ENCODE measurements at places on chromosomes 12 and 14.
A peak's percentile ranks its signal among the peaks of the same experiment; 100 is the strongest.

DNA sequence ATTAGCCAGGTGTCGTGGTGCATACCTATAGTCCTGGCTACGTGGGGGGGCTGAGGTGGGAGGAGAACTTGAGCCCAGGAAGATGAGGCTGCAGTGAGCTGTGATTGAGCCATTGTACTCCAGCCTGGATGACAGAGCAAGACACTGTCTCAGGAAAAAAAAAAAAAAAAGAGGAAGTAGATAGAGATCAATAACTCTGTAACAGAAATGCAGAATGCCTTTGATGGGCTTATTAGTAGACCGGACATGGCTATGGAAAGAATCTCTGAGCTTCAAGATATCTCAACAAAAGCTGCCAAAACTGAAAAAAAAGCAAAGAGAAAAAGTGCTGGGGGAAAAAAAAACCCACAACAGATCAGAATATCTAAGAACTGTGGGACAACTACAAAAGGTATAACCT, 37.5 kb downstream of the GPR68 start:
- no peak for DNase-seq

DNA sequence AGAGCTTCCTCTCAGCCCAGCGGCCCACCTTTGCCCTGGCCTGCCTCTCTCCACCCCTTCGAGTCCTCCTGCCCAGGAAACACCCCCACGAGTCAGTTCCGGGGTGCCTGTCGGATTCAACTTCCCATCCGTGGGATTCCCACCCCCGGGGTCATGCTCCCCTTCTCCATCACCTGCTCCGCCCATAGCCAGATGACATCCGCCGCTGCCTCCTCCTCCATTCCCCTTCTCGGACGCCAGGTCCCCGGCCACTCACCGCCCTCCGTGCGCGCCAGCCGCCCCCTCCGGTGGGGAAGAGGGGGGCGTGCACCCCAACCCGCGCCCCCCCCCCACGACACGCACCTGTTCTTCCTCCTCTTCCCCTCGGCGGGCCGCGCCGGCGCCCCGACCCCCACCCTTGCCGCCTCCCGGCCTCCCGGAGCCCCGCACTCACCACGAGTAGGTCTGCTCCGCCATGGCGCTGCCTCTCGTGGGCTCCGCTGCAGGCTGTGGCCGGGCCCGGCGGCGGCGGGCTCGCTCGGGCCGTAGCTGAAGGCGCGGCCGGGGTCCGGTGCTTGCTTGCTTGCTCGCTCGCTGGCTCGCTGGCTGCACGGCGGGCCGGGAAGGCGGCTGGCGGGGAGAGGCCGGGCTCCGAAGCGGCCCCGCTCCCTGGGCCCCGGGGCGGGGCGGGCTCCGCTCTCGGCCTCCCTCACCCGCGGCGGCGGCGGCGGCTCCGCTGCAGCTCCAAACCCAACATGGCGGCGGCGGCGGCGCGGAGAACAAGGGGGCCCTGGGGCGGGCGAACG, 554 bp downstream of the SPPL3 start:
- peak; percentile 57 for DNase-seq

GRCh38 chr14:71143381-71144290, 236.4 kb downstream of the PCNX1 start:
- DNase-seq, result no peak

DNA sequence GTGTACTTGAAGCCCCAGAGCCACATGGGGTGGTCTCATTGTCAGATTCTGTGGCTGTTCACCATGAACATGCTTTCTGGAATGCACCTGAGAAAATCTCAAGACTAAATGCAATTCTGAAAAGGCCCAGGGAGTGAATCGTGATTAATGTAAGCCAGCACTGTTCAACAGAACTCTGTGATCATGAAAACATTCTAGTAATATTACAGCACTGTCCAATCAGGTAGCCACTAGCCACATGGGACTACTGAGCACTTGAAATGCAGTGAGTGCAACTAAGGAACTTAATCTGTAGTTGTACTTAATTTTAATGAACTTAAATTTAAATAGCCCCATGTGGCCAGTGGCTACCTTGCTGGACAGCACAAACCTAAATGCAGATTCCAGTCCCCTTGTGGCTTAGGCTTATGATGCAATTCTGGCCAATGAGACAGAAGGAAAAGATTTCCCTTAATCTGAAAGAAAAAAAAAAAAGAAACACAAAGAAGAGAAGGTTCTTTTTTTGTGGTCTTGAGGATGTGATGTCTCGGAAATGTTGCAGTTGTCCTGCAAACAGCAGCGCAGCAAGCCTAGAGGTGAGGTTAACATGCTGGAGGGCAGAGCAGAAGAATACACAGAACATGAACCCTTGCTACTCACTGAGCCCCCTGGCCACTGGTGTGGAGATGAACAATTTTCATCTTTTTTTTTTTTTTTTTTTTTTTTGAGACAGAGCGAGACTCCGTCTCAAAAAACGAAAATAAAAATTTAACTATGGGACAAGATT, 48.2 kb downstream of the SPPL3 start:
- no peak for DNase-seq

- DNase-seq, result no peak
Observed at GRCh38 chr14:46432516-46432915, 219.1 kb downstream of the RPL10L start.

- no peak for DNase-seq
Observed at GRCh38 chr14:66311990-66312389, 174.2 kb upstream of the CCDC196 start.

DNA sequence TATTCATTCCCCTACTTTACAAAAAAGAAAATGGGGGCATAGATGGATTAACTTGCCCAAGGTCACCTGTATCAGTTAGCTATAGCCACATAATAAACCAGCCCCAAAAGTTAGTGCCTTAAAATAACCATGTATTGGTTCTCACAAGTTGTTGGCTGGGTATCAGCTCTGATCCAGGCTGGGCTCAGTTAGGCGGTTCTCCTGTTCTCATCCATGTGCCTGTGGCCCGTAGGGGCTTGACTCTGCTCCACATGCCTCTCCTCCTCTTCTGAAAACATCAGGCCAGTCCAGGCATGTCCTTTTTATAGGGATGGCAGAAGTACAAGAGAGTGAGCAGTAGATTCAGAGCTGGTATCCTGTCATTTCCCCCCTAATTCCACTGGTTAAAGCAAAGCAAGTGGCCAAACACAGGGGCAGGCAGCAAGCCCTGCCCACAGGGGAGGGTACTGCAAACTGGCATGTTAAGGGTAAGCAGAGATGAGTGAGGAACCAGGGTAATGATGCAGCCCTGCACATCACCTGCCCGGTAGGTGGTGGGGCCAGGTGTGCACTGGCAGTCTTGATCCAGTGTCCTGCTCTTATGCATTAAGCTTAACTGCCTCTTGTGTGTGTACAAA, 47.9 kb upstream of the TUNAR start:
- DNase-seq, result no peak

DNA sequence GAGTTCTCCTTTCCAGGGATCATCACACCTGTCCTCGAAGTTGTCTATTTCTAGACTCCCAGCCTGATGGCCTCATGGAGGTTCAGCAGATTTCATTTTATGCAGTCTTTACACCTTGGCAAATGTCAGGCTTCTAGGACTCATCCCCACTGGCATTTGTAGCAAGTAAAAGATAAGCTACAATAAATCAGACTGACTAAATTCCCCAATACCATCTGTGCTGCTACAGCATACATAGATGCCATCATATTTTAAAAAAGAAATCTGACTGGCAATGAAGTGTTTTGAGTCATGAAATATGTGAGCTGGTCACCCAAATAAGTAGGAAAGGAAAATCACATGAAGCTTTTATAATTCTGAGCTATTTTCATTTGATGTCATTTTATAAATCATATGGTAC, 55.3 kb downstream of the KCNC2 start:
- DNase-seq, result no peak

DNA sequence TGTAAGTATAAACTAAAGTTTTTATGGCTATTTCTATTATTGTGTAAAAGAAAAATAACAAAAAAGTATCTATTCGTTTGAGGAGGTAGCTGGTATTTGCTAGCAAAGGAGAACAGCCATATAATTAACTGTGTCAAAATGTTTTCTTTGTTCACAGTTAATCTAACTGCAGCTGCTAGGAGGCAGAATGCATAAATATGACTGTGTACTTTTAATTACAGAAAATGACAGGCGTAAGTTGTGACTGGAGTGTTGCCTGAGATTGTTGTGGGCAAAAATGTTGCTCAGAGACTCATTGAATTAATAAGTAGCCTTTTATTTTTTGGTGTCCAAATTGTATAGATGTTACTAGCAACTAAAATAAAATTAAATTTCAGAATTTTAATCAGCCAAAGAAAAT, 33.5 kb downstream of the PTPRO start:
- no peak for DNase-seq

DNA sequence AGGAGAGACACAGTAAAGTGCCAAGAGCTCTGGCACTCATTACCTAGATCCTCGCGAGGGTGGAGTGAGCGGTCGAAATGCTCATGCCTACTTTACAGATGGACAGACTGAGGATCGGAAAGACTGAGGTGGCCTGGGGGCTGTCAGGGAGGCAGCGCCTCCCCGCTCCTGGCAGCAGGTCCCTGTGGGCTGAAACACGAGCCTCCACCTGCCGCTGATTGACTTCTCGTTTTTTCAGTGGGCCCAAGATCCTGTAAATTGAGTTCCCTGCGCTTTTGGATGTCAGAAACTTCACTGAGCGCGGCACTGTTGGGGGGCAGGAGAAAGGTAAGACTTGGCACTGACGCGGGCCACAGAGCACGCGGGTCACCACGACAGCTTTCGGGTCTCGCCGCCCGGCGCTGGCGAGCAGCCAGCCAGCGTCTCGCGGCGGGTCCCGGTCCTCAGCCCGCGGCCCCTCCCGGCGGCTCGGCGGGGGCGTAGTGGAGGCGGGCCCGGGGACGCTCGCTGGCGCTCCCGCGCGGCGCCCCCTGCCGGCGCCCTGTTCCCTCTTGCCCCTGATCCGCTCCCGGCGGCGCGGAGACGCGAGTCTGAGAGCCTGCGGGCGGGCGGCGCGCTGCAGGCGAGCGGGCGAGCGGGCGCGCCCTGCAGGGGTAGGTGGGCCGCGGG, 552 bp upstream of the SCN8A start:
- peak; percentile 74 for DNase-seq

DNA sequence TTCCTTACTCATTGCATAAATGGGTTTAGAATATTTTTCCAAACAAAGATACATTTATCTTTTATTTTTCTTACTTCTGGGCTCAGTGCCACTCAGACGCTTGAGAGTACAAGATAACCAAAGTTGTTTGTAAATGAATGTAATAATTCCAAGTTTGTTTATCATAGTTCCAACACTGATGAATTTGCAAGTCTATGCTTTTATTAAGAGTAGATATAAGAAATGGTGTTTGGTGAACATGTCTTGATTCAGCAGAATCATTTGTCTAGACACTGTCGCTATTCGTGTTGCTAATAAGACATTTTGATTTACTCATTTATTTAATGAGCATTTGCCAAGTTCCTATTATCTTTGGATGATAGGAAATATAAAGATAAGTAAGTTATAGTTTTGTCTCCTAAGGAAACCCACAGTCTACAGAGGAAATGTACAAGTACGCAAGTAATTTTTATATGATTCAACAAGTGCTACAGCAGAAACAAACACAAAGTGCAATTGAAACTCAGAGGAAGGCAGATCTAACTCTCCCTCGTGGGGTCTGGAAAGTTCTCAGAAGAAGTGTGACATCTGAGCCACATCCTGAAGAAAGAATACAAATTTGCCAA, 132.8 kb upstream of the FSCB start:
- no peak for DNase-seq

DNA sequence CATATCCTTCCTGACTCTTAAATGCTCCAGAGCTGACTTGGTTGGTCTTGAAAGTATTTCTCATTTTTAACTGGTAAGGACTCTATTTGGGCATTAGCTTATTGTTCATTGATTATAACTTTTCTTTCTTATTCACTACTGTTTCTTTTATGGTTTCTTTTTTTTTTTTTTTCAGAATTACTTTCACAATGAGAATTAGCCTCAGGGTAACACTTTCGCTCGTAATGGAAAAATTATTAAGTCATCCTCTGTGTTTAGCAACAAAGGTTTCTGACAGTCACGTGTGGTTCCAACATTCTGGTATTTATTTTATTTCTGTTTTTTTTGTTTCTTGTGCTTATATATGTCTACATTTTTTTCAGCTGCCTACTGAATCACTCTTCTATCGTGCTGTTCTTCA, 80.0 kb downstream of the METTL25 start:
- no peak for DNase-seq

DNA sequence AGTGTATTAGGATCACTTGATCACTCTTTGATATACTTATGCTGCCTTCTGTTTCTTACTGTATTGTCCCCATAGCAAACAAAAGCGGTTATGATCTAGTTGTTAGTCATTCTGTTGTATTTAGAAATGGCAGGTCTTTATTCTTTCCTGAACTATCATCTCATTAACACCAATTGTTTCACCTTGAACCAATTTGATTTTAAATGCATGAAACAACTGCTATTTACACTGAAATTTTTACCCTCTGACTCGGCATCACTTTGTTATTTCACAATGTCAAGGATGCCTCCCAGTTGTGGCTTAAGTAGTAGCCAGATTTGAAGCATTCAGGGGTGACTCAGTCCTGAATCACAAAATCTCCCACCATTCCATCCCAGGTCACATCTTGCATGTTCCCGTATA, 303.5 kb downstream of the EGLN3 start:
- no peak for DNase-seq

DNA sequence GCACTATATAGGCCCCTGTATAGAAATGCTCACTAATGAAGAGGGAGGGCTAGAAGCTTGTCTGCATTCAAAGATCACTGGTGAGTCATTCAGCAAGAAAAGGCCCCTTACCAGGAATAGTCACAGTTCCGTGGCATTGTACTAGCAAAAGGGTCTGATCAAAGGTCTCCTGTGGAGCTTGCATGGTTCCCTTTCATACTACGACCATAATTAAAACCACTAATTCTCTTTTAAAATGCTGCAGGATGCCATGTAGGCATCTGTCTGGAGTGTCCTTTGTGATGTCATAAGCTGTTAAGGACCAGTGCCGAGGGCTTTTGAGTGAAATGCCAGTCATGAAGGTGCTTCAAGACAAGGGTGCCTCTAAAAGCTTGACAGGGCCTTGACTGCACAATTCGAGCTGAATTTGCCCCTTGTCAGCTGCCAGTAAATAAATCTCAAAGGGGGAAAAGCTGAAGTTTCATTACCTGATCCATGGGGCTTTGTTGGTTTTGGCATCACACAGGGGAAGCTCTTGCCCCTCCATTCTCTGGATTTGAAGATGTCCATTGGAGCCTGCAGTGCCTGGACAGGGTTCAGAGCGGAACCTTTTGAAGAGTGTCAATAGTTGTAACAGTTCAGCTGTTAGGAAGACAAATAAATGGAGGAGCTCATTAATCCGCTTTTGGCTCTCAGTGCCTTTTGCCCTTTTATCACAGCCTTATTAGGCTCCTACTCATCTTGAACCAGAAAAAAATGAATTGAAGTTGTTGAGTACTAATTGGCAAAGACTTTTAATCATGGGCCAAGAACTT, 69.1 kb downstream of the TMEM260 start:
- no peak for DNase-seq
